Mesangial cell (primary cell): ENCODE measurements at places on chromosomes 12 and 14. TPM values are rescaled to one million over a fixed set of nuclear protein-coding genes. Genes with fewer than 3 reads are reported as not detected.

RIMBP2 gene
- total RNA-seq: 0.38 TPM in 1 of 2 replicates, not detected in the other

DMAC2L gene
- total RNA-seq: 6.2 and 7.0 TPM in 2 replicates

CLEC4D gene
- total RNA-seq: not detected in 2 replicates

DLK1 gene
- 1.1 TPM in 1 of 2 replicates, not detected in the other for total RNA-seq

TBX5 gene
- total RNA-seq: not detected in 2 replicates

RIMKLB gene
- 10.3 and 13.1 TPM in 2 replicates for total RNA-seq

ARHGAP9 gene
- total RNA-seq: 0.89 TPM in 1 of 2 replicates, not detected in the other

TAS2R19 gene
- 2.7 TPM in 1 of 2 replicates, not detected in the other for total RNA-seq

FGF23 gene
- not detected in 2 replicates for total RNA-seq

RTL1 gene
- total RNA-seq: under 0.01 and 0.16 TPM in 2 replicates

PTCSC3 gene
- not detected in 2 replicates for total RNA-seq

CAPZA3 gene
- total RNA-seq: not detected in 2 replicates

INHBC gene
- total RNA-seq: not detected in 2 replicates

CYP27B1 gene
- total RNA-seq: 0.65 and 2.3 TPM in 2 replicates

KRT2 gene
- total RNA-seq: not detected in 2 replicates

AQP5 gene
- total RNA-seq: 0.13 TPM in 1 of 2 replicates, not detected in the other

MCRS1 gene
- total RNA-seq: 70.4 and 79.4 TPM in 2 replicates

PAX9 gene
- 0.49 and 1.3 TPM in 2 replicates for total RNA-seq

AKAP6 gene
- total RNA-seq: 0.81 and 2.0 TPM in 2 replicates

TMTC1 gene
- 4.6 and 6.0 TPM in 2 replicates for total RNA-seq

OVCH1 gene
- not detected in 2 replicates for total RNA-seq

KRT77 gene
- total RNA-seq: not detected in 2 replicates
